ENCODE measurements at places on chromosomes 1 and 21.

DNA sequence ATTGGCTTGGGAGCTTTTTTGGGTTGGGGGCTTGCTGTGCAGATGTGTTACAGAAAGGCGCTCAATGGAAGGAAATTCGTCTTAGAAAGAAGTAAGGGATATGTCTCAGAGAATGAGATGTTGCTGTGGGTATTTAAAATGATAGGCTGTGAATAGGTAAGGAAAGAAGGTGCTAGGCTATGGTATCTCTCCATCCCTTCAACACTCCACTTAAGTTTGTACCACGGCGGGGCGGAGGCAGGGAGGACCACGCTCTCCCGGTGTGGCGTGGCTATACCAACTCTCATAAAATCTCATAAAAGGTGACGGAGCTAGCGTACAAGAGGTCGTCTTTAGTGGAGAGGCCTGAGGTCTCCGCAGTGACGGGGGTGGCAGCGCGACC lies 305 bp upstream of the RPS6KC1 start:
- DNase-seq: no peak

DNA sequence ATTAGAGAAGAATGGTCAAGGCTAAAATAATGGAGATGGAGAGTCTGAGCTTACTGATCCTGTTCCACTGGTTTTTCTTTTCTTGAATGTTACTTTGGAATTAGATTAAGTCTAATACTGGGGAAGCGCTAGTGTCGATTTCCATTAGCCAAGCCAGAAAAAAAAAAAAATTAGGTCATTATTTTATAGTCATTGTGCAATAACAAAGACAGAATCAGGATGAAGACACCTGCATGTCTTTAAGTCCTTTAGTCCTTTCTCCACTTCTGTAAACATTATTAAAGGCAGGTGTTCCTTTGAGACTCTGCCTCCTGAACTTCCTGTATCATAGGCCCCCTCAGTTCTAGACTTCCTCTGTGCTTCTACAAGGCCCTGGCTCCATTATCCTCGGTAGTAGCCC lies 42.8 kb downstream of the MYSM1 start:
- no peak for DNase-seq

DNA sequence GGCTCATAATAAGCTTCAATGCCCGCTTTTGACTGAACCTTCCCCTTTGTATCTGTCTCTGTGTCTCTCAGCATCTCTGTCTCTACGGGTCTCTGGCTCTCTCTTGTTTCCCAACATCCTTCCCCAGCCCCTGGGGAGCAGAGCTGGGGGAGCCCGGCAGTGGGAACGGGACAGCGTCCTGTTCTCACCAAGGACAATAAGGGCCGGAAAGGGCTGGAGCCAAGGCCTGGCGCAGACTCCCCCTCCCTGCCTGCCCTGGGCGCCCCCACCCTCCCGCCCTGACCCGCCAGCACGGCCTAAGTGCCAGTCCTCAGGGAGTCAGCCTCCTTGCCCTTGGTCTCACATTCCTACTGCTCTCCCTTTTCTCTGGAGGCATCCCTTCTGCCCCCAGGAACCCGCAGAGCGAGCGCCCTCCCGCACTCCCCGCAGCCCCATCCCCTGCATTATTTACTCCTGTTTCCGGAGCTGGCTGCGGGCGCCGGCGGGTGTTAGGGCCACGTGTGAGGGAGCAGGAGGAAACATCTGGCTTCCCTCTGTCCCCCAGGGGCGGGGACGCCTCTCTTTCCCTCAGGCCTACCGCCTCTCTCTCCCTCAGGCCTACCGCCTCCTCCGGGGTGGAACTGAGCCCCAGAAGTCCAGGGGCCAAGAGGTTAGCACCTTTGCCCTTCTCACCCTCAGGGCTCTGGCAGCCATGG lies 6.5 kb downstream of the KRTCAP2 start:
- no peak for DNase-seq

DNA sequence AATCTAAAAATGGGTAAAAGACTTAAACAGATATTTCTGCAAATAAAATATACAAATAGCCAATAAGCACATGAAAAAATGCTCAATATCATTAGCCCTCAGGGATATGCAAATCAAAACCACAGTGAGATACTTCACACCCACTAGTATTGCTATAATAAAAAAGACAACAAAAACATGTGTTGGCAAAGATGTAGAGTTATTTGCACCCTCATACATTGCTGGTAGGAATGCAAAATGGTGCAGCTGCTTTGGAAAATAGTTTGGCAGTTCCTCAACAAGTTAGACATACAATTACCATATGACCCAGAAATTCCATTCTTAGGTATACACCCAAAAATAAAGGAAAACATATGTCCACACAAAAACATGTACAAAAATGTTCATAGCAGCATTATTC lies 30.2 kb downstream of the ZZZ3 start:
- no peak for DNase-seq

- DNase-seq: no peak
Observed at GRCh38 chr21:31666445-31667010, 7.0 kb downstream of the SOD1 start.

GRCh38 chr1:182617734-182618351 lies 13.7 kb upstream of the RGS16 start:
- DNase-seq: no peak

GRCh38 chr1:28926629-28927265 lies 12.4 kb downstream of the EPB41 start:
- no peak for DNase-seq

- DNase-seq: no peak
Observed at GRCh38 chr1:215360758-215361157, 206.3 kb upstream of the KCTD3 start.

DNA sequence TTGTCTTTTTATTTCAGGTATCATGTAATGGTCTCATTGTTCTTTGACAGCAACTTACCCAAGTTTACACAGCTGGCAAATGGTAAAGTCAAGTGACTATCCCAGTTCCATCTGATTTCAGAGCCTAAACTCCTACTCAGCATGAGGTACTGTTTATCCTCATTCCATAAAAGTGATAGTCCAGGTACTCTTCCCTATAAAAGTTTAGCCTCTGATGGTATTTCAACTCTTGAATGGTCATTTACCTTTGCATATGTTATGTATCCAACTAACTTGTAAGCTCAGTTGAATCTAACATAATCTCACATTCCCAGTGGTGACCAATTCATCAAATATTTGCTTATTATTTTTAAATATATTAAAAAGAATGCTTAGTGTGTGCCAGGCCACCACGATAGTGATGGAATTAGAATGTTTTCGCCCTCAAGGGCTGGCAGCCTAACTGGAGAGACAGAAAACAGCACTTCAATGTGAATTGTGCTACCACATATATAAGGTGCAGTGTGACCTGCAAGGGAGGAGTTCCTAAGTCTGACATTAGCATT lies 307.1 kb downstream of the CTH start:
- no peak for DNase-seq

DNA sequence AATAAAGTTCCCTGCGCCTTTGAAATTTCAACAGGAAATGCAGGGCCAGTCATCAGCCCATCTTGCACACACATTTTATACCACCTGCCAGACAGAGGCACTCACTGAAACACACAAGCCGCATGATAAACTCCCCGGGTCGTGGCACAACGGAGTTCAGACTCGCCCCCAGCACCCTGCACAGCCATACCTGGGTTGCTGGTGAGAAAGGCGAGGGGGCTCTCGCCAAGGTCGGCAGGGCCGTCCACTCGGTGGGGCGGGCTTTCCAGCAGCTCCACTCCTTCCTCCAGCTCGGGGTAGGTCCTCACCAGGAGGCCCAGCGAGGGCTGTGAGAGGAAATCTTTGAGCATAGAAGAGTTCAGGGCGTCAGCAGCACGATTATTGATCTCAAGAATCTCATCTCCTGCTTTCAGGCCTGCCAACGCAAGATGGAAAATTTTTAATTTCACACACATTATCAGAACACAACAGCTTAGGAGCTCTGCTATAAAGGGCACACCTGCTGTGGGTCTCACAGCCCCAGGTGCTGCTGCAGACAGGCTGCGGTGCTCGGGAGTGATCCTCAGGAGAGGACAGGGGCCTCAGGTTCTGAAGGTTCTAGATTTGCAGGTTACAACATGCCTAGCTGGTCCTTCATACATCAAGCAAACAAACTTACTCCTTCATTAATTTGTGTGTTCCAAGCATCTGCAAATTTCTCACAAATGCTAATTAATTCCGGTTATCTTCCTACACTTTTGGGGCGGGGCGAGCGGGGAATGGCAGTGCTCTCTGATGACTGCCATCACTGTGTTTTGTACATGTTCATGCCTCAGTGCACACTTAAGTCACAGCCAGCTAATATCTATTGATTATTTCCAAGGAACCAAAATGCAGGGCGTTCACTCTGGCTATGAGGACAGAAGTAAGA lies 144.2 kb upstream of the KRTAP19-8 start:
- no peak for DNase-seq

DNA sequence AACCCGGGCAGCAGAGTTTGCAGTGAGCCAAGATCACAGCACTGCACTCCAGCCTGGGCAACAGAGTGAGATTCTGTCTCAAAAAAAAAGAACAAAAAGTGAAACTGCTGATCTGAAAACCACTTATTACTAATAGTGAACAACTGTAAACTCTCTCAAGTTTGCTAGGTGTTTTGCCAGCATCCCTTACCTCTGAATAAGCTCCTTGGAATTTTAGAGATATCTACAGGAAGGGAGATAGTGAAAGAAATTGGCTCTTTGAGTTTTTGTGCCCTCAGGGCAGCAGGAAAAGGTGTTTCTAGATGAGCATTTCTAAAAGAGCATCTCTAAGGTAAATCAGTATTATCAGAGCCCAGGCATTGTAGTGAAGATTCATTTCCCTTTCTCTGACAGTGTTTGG lies 27.1 kb downstream of the PARK7 start:
- DNase-seq: no peak

- DNase-seq: no peak
Observed at GRCh38 chr1:48718116-48718630, 58.5 kb downstream of the BEND5 start.

DNA sequence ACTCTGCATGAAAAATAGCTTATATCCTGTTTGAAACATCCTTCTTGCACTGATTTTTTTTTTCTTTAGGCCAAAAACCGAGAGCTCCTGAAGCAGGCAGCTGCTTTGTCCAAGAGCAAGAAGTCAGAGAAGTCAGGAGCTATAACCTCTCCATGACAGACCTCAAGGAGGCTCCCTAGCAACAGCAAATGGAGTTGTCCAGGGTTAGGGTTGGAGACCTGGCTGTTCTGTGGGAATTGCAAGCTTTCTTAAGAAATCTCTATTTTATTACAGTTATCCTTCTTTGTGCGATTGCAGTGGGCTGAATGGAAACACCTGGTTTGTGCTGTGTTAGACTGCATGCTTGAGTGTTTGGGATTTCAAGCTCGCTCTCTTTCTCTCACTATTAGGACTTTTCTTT lies 12.6 kb upstream of the STX12 start:
- DNase-seq: no peak
